GF-D8 (cell line): ENCODE measurements at places on chromosomes 1 and 21.

GRCh38 chr1:169890761-169891538, 2.7 kb downstream of the SCYL3 start:
- peak; percentile 56 for DNase-seq

- no peak for DNase-seq
These were observed 1.6 kb downstream of the NEGR1 start for GRCh38 chr1:72280711-72281110.

- DNase-seq = no peak
These were observed 63.7 kb downstream of the NVL start for GRCh38 chr1:224266105-224266914.

- no peak for DNase-seq
These were observed 117.0 kb upstream of the PLD5 start for GRCh38 chr1:242641461-242641860.

- DNase-seq = no peak
These were observed 13.3 kb downstream of the ITGB2 start for GRCh38 chr21:44907225-44907965.

GRCh38 chr1:5928714-5929400, 63.4 kb downstream of the NPHP4 start:
- no peak for DNase-seq

DNA sequence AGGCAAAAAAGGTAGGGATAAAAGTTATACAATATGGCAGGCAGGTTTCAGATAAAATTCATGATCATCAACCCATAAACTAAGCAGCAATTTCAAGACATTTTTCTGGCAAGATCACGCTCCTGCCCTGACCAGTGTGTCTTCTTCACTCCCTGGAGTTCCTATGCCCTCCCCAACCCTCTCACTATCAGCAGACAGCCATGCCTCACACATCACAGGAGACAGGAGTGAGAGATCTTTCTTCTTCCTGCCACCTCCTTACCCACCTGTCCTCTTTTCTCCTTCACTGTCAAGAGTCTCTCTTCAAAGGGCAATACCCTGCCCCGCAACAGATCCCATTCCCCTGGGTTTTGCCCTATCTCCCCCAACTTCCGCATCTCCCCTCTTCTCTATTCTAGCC, 28.4 kb downstream of the COA6 start:
- DNase-seq = no peak

DNA sequence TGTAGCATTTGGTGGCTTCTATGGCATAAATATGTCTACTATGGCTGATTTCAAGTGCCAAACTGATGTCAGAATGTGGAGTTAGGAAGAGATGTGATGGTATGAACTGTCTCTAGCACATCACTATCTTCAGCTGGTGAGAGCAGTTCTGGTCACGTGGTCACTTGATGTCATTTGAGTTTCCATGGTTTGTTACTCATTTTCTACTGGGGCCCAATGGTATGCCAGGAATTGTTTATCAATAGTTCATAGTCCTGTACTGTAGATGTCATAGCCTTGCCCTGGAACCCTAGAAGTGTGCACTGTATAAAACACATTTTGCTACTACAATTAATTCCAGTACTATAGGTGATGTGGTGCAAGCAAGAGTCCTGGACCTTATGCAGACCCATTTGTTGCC, 153.7 kb downstream of the PDE4B start:
- no peak for DNase-seq
